ENCODE measurements at places on chromosomes 1 and 21.

- DNase-seq, result no peak
Measured at GRCh38 chr1:202807451-202807925, 733 bp downstream of the KDM5B start.

DNA sequence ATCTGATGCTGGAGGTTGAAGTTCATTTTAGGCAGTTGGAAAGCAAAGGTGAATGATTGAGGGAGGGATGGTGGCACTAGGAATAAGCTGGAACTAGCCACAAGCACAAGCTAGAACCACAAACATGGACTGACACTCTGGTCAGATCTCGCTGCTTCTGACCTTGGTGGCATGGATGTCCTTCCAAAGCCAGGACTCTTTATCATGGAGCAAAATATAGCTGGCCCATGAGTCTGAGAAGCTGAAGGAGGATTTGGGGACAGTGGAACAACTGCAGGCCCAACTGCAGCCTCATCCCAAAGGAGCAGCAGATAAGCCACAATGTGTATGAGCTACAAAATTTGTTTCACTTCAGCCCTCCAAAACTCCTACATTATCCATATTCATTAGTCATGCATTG lies 35.5 kb downstream of the SRSF11 start:
- DNase-seq, result no peak

GRCh38 chr21:45764792-45765191 lies 121.3 kb downstream of the PCBP3 start:
- DNase-seq, result no peak

DNA sequence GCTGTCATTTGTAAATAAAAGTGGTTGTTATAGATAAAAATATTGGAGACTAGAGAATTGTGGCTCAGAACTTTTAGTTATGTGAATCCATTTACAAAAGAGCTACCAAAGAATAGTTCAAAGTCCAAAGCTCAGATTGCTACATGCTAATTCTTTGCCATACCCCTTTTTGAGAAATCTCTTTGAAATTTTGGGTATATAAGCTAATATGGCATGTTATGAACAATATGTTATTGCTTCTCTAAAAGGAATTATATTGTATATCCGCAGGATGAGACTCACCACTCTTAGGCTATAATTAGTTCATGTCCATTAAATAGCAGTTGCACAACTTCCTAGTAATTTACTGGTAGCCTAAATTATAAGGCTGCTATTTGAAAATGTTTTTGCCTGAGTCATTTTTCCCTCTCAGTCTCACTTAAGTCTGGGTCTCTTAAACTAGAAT lies 178.0 kb downstream of the ZNF281 start:
- no peak for DNase-seq

DNA sequence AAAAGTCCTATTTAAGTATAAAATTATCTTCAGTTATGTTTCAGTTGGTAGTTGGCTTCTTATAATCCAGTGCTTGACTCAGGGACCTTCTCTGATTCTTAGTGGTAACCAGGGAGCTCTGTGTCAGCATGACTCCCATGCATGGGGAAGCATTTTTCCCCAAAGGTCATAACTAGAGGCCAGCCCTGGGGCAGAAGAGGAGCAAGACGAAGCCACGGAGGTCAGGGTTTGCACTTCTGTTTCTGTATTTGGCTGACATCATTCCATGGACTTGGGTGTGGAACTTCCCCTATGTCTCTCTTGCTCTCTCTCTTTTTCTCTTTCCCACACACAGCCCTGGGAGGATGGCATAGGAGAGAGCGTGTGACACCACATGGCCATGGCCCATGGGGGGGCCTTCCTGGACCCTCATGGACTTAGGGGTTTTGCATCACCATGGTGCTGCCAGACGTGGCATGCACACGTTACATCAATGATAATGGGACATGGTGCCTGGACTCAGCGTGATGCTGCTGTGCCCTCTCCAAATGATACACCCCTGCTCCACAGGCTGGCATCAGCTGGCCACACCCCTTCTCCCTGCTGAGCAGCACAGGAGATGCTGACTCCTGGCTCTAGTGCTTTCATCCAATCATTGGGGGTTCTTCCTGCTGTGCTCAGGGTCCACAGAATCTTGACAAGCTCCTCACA lies 260.5 kb downstream of the KCNJ6 start:
- no peak for DNase-seq
